ENCODE measurements at places on chromosomes 6 and 20.

GRCh38 chr6:30787954-30788353, 43.6 kb upstream of the IER3 start:
- no peak overlapping the region for H3K27ac ChIP-seq
- H3K4me3 ChIP-seq = no peak overlapping the region
- H3K4me1 ChIP-seq = peaks cover 68% of the 10 kb centered on the region

GRCh38 chr6:74936886-74937285, 269.0 kb downstream of the COL12A1 start:
- H3K27me3 ChIP-seq = no peaks in the 10 kb centered on the region
- DNase-seq = no peak
- no peak overlapping the region for H3K27ac ChIP-seq

- H3K27me3 ChIP-seq = no peaks in the 10 kb centered on the region
- DNase-seq = no peak
- no peak overlapping the region for H3K4me3 ChIP-seq
- H3K4me1 ChIP-seq = no peaks in the 10 kb centered on the region
- H3K36me3 ChIP-seq = no peaks in the 10 kb centered on the region
These were observed 91.4 kb downstream of the CDH26 start for GRCh38 chr20:60049601-60050000.

DNA sequence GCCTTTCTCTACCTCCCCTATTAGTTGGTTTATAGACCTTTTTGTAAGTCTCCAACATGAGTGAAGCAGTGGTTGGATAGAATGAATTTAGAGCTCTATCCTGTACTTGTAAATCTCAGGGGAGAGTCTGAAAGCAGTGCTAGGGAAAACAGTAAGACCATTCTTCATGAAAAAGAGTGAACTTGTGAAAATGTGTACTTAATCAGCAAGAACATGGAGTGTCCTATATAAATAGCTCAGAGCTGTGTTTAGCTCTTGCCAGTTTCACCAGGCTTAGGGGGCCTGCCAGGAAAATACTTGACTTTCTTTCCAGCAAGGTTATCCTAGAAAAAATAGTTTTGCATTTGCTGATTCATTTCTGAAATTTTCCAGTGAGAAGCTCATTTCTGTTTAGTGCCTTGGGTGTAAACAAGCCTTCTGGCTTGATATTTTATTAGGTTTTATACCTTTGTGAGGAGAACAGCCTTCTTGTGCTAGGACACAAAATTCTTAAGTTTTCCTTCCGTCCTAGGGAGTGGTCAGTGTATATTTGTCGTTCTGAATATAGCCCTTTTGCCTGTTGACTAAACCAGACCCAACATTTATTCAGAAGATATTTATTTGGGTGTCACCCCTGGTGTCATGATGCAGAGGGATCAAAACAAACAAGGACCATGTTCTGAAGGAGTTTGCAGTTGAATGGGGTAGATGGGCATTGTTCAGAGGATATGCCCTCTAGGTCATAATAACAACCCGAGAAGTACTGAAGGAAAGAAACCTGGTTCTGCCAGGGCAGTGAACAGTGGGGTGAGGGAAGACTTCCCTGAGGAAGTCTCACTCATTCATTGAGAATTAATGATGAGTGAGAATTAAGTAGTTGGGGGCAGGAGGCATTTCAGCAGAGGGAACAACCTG, 7.6 kb downstream of the ARFGEF2 start:
- no peaks in the 10 kb centered on the region for H3K36me3 ChIP-seq
- peaks cover 62% of the 10 kb centered on the region for H3K4me1 ChIP-seq
- no peaks in the 10 kb centered on the region for H3K27me3 ChIP-seq
- H3K4me3 ChIP-seq = no peak overlapping the region

DNA sequence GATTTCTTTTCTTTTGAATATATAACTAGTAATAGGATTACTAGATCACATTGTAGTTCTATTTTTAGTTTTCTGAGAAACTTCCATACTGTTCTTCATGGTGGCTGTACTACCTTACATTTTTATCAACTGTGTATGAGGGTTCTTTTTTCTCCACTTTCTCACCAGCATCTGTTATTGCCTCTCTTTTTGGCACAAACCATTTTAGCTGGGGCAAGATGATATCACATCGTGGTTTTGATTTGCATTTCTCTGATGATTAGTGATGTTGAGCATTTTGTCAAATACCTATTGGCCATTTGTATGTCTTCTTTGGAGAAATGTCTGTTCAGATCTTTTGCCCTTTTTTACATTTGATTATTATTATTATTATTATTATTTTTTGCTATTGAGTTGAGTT, 86.1 kb upstream of the TCF21 start:
- peaks cover 6% of the 10 kb centered on the region for H3K4me1 ChIP-seq
- no peaks in the 10 kb centered on the region for H3K27me3 ChIP-seq
- H3K27ac ChIP-seq = no peak overlapping the region
- no peak overlapping the region for H3K4me3 ChIP-seq
- no peak for DNase-seq
- H3K36me3 ChIP-seq = no peaks in the 10 kb centered on the region

- DNase-seq = peak; percentile 54
- H3K27me3 ChIP-seq = no peaks in the 10 kb centered on the region
- H3K27ac ChIP-seq = no peak overlapping the region
- H3K36me3 ChIP-seq = no peaks in the 10 kb centered on the region
- no peak overlapping the region for H3K4me3 ChIP-seq
These were observed 1.1 kb upstream of the SLC44A4 start for GRCh38 chr6:31879901-31880300.

GRCh38 chr20:14441201-14441600, 103.8 kb upstream of the FLRT3 start:
- no peak for DNase-seq
- H3K27me3 ChIP-seq = no peaks in the 10 kb centered on the region
- H3K27ac ChIP-seq = no peak overlapping the region
- H3K4me1 ChIP-seq = no peaks in the 10 kb centered on the region
- no peak overlapping the region for H3K4me3 ChIP-seq
- no peaks in the 10 kb centered on the region for H3K36me3 ChIP-seq

GRCh38 chr20:47205577-47206123, 150.8 kb downstream of the ZMYND8 start:
- peak; percentile 51 for DNase-seq
- no peak overlapping the region for H3K4me3 ChIP-seq
- H3K36me3 ChIP-seq = no peaks in the 10 kb centered on the region
- peaks cover 4% of the 10 kb centered on the region for H3K4me1 ChIP-seq
- H3K27me3 ChIP-seq = no peaks in the 10 kb centered on the region
- H3K27ac ChIP-seq = no peak overlapping the region

GRCh38 chr6:160461641-160462040, 113.5 kb downstream of the SLC22A3 start:
- H3K36me3 ChIP-seq = no peaks in the 10 kb centered on the region
- H3K27me3 ChIP-seq = no peaks in the 10 kb centered on the region
- no peak overlapping the region for H3K4me3 ChIP-seq
- no peak overlapping the region for H3K27ac ChIP-seq
- no peak for DNase-seq
- no peaks in the 10 kb centered on the region for H3K4me1 ChIP-seq

DNA sequence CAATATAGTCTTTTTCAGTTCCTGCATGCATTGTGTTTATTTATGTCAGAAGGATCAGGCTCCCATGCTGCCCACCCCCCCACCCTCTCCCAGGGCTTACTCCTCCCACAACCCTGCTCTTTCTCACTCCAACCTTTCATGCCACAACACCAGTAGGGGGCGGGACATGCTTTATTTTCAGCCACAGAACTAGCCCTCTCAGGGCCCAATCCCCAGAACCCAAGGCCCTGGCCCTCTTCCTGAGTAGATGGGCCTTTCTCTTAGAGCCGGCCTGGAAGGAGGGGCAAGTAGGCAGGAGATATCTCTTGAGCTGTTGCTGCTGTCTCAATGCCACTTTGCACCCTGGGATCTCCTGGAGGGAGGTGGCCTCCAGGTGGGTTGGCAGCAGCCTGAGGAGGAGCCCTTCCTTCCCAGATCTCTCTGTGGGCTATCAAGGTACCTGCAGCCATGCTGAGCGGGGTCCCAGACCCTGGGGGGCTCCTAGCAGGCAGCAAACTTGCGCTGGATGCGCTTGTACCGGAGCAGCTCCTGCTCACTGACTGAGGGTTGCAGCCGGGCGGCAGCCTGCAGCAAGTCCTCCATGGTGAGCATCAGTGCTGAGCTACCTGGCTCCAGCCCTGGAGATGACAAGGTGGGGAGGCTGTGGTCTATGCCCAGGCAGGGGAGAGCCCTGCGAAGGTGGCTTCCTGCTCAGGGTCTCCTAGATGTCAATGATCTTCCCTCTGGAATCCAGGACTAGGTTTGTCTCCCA, 3.5 kb downstream of the GNMT start:
- peaks cover 20% of the 10 kb centered on the region for H3K4me1 ChIP-seq
- no peak overlapping the region for H3K27ac ChIP-seq
- no peak overlapping the region for H3K4me3 ChIP-seq
- peaks cover 67% of the 10 kb centered on the region for H3K36me3 ChIP-seq

DNA sequence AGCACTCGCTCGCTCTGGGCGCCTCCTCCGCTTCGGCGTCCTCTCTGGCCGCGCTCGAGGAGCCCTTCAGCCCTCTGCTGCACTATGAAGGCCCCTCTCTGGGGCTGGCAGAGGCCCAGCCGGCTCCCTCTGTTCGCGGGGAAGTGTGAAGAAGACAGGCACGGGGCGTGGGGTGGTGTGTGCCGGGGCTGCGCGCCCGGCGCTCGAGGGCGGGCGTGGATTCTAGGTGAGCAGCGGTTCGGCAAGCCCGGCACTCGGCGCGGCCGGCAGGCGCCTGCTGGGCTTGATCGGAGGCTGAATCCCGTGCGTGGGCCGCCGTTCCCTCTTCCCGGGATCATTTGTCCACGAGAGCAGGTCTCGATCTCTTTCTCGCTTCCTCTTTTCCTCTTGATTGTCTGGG, 153.0 kb downstream of the SLC35B3 start:
- no peak for DNase-seq
- H3K27me3 ChIP-seq = no peaks in the 10 kb centered on the region
- H3K4me1 ChIP-seq = no peaks in the 10 kb centered on the region
- no peak overlapping the region for H3K4me3 ChIP-seq
- H3K36me3 ChIP-seq = no peaks in the 10 kb centered on the region

DNA sequence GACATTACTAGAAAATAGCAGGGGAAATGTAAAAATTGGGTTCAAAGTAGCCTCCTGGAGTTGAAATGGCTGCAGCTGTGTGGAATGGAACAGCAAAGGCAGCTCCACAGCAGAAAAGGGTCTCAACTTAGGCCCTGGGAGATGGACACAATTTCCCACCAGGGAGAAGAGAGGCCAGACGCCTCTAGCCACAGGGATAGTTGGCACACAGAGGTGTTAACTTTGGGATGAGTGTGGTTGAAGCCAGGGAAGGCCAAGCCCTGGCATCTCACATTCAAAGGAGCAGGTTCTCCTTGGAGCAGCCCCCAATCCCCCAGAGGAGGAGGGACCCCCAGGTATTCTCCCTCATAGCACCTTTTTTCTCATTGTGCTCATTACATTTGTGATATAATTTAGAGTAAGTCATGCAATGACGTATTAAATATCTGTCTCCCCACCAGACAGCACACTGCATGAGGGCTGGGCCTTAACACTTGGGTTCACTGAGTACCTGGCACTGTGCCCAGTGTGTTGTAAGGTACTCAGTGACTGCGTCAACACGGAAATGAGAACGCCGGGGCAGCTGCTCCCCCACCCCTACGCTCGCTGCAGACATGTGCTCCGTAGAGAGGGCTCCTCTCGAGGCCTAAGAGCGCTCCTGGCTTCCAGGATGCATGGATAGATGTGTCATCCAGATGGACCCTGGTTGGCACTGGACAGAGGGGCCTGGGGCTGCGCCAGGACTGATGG, 76.0 kb upstream of the CD93 start:
- no peaks in the 10 kb centered on the region for H3K36me3 ChIP-seq
- peak; percentile 91 for DNase-seq
- H3K4me1 ChIP-seq = peaks cover 32% of the 10 kb centered on the region
- H3K27me3 ChIP-seq = no peaks in the 10 kb centered on the region

- peaks cover 12% of the 10 kb centered on the region for H3K4me1 ChIP-seq
- peak overlapping the region; percentile 58 for H3K4me3 ChIP-seq
- peaks cover 24% of the 10 kb centered on the region for H3K27me3 ChIP-seq
- DNase-seq = no peak
These were observed 602 bp downstream of the PPP1R11 start for GRCh38 chr6:30067460-30068139.

GRCh38 chr6:25473447-25473846, 178.6 kb upstream of the SCGN start:
- H3K27me3 ChIP-seq = no peaks in the 10 kb centered on the region
- no peaks in the 10 kb centered on the region for H3K4me1 ChIP-seq
- no peak overlapping the region for H3K27ac ChIP-seq
- DNase-seq = no peak
- no peaks in the 10 kb centered on the region for H3K36me3 ChIP-seq

GRCh38 chr6:41049521-41049920, 3.5 kb upstream of the APOBEC2 start:
- no peak for DNase-seq
- no peaks in the 10 kb centered on the region for H3K4me1 ChIP-seq
- H3K4me3 ChIP-seq = no peak overlapping the region
- no peak overlapping the region for H3K27ac ChIP-seq
- H3K36me3 ChIP-seq = no peaks in the 10 kb centered on the region

GRCh38 chr20:4439461-4439860, 282.2 kb upstream of the PRND start:
- DNase-seq = no peak
- no peaks in the 10 kb centered on the region for H3K27me3 ChIP-seq
- H3K36me3 ChIP-seq = no peaks in the 10 kb centered on the region
- no peak overlapping the region for H3K27ac ChIP-seq
- no peak overlapping the region for H3K4me3 ChIP-seq

DNA sequence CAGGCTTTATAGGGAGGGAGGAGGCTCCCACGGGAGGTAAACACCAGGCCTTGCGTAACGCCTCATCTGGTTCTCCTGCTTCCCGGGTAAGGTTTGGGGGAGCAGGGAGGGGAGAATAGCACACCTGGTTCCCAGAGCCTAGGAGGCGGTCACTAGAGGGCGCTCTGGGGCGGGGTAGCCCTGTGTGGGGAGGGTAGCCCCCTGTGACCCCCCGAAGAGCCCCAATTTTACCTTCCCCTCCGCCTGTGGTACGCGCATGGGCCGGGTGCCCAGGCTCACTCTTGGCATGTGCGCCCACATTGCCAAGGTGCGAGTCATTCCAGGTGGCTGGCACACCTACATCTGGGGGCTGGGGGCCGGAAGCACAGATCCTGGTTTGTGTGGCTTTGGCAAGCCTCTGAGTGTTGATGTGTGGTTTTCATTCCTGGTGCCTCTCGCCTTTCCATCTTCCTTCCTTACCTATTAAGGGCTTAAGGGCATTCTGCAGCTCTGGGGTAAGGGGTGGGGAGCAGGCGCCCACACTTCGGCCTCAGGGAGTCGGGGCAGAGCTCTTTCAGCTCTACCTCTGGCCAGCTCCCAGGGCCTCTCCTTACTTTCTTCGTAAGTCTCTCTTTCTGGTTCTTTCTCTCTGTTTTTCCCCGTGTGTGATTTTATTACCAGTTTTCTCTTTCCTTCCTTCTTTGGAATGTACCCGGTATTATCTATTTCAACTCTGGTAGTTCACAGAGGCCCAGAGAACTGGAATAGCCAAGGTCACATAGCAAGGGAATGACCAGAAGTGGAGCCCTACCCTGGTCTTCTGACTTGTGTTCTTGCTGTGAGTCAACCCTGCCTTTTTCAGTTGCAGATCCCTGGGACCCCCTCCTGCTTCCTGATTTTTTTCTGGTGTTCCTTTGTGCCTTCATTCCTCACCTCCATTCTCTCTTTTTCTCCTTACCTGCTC, 492 bp upstream of the RNF39 start:
- no peaks in the 10 kb centered on the region for H3K36me3 ChIP-seq
- H3K27ac ChIP-seq = no peak overlapping the region
- peak overlapping the region; percentile 39 for H3K4me3 ChIP-seq
- peaks cover 18% of the 10 kb centered on the region for H3K4me1 ChIP-seq
- DNase-seq = peak; percentile 65

- H3K27ac ChIP-seq = peak overlapping the region; percentile 64
- peaks cover 5% of the 10 kb centered on the region for H3K4me1 ChIP-seq
- H3K27me3 ChIP-seq = no peaks in the 10 kb centered on the region
- no peaks in the 10 kb centered on the region for H3K36me3 ChIP-seq
- H3K4me3 ChIP-seq = no peak overlapping the region
- DNase-seq = peak; percentile 78
These were observed 55.0 kb downstream of the TRIM38 start for GRCh38 chr6:26017632-26017966.
